Stimulated activated CD4-positive, alpha-beta T cell treated with anti-CD3 and anti-CD28 coated beads, Interleukin-12 subunit alpha, Interleukin-12 subunit beta, amount 100 ng/mL, for 48 hours (primary cell): ENCODE measurements at places on chromosomes 7 and 10.
A peak's percentile ranks its signal among the peaks of the same experiment; 100 is the strongest.

- DNase-seq = no peak
Measured at GRCh38 chr7:93937818-93938217, 16.3 kb downstream of the GNG11 start.

GRCh38 chr7:3404501-3404900 is 103.4 kb downstream of the SDK1 start:
- no peak for DNase-seq

- no peak for DNase-seq
Measured at GRCh38 chr10:5168897-5169420, 16.0 kb downstream of the AKR1C8 start.

- DNase-seq = no peak
Measured at GRCh38 chr7:55499591-55499990, 72.7 kb downstream of the VOPP1 start.

DNA sequence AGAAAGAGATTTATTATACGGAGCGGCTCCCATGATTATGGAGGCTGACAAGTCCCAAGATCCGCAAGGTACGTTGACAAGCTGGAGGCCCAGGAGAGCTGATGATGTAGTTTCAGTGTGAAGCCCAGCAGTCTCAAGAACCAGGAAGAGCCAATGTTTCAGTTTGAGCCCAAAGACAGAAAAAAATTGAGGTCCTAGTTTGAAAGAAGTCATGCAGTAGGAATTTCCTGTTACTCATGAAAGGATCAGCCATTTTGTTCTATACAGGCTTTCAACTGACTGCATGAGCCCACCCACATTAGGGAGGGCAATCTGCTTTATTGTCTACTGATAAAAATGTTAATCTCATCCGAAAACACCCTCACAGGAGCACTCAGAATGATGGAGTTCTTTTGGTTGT is 51.5 kb downstream of the CCDC71L start:
- no peak for DNase-seq

- no peak for DNase-seq
Measured at GRCh38 chr10:34252111-34252510, 563.0 kb downstream of the PARD3 start.

GRCh38 chr7:55154096-55154495 is 135.3 kb downstream of the EGFR start:
- DNase-seq = no peak

DNA sequence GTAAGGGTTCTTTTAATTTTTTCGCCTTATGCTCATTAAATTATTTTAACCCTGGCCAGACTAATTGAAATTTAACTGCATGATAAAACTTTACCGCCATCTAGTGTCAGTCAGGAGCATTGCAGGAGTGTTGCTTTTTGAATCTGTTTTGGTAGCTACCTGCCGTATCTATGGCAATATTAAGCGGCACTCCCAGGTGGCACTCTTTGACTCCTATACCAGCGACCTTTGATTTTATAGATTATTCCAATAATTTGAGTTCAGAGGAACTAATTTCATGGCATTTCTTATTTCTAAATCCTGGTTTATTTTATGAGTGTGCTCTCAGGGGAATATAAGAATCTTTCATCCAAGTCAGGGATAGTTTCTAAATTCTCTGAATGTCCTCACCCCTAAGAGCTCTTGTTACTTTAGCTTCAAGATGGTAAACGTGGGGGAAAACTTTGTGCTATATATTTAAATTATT is 198.9 kb downstream of the REEP3 start:
- DNase-seq = no peak

DNA sequence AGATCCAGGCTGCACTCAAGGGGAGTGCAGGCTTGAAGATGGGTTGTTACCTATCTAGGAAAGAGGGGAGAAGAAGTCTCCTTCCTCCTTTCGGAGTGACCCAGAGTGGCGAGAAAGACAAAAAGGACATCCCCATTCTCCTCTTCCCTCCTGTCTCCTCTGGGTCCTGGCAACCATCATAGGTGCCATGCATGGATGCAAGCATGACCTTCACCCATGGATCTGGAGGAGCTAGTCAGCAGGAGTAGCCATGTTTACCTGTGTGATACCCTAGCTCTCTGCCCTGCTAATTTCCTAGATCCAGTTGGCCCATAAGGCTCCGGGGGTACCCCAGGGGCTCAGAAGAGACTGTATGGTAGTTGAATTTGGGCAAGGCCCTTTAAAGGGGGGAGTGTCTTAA is 17.2 kb upstream of the CROT start:
- DNase-seq = no peak

DNA sequence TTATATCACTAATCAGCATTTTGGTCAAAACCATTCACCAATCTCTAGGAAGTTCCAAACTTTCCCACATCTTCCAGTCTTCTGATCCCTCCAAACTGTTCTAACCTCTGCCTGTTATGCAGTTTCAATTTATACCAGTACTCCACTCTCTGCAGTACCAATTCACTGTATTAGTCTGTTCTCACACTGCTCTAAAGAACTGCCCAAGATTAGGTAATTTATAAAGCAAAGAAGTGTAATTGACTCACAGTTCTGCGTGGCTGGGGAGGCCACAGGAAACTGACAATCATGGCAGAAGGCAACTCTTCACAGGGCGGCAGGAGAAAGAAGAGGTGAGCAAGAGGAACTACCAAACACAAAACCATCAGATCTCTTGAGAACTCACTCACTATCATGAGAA is 374.9 kb downstream of the SORCS1 start:
- DNase-seq = no peak

DNA sequence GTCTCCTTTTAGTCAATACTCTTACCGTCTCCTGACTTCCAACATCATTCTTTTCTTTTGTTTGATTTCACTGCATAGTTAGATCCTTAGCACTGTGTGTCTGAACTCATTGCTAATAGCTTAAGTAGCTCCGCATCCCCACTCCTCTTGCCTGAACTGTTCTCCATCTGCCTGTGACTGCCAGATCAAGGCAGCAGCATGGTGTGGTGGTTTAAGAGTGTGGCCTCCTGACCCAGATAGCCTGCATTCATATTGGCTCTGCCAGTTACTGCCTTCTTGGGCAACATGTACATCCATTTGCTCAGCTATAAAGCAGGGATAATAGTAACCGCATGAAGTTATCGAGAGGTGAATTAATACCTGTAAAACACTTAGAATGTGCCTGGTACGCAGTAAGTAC is 50.8 kb downstream of the SUFU start:
- DNase-seq = no peak

GRCh38 chr7:150784954-150785353 is 15.2 kb downstream of the TMEM176B start:
- no peak for DNase-seq

- DNase-seq = no peak
Measured at GRCh38 chr7:37107047-37107750, 341.5 kb downstream of the ELMO1 start.

DNA sequence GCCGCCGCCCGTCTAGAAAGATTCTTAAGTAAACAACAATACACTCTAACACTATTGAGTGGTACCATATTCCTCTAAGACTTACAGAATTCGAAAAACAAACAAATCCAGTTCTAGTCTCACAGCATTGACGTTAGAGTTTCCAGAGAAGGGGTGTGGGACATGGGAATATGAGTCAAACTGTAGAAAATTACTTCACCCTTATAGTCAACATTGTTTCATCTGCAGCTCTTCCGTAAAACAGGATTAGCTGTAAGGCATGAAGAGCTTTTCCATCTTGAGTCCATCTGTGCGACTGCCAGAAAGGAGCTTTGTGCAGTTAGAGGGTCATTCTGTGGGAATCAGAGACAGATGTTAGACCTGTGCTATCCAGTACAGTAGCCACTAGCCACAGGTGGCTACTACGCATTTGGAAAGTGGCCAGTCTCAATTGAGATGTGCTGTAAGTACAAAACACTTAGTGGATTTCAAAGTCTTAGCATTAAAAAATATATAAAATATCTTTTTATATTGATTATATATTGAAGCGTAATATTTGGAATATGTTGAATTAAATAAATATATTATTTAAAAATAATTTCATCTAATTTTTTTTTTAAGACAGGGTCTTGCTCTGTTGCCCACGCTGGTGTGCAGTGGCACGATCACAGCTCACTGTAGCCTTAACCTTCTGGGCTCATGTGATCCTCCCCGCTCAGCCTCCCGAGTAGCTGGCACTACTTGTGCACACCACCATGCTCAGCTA is 79.8 kb upstream of the MPP7 start:
- no peak for DNase-seq

- DNase-seq = no peak
Measured at GRCh38 chr10:90968328-90969081, 47.6 kb upstream of the ANKRD1 start.

- DNase-seq = no peak
Measured at GRCh38 chr7:68107968-68108367, 1111.3 kb downstream of the TYW1 start.

DNA sequence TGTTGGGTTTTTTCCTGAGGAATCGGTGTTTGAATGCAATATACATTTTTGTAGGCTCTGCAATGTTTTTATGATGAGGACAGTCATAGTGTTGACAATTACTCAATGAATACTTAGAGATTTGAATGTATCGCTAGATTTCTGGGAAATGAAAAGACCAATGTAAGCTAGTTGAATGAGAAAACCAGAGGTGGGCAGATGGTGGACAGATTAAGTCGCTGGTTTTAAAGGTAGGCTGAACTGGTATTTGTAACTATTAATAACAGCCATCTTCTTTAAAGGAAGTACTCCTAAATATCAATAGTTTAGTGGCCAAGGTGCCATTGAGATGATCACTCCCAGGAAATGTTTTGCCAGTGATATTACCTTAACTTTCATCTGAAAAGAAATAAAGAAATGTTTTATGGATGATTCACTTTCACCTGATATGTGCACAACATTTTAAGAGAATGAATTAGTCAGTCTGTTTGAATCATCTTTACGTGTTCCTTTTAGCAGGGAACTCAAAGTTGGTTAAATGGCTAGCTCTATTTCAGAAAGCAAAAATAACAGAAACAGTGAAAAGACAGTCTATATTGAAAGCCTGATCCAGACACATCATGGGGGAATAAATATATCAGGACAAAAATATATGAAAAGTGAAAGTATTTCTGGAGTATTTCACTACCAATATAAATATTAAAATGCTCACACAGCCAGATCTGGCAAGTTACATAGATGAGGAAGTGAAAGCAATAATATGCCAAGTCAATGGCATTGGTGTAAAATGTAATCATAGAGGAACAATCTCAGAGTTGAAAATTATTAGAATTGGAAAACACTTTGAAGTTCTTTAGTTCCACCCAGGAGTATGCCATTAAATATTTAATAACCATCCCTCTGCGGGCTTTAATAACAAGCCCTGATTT is 20.7 kb downstream of the MET start:
- DNase-seq = no peak

DNA sequence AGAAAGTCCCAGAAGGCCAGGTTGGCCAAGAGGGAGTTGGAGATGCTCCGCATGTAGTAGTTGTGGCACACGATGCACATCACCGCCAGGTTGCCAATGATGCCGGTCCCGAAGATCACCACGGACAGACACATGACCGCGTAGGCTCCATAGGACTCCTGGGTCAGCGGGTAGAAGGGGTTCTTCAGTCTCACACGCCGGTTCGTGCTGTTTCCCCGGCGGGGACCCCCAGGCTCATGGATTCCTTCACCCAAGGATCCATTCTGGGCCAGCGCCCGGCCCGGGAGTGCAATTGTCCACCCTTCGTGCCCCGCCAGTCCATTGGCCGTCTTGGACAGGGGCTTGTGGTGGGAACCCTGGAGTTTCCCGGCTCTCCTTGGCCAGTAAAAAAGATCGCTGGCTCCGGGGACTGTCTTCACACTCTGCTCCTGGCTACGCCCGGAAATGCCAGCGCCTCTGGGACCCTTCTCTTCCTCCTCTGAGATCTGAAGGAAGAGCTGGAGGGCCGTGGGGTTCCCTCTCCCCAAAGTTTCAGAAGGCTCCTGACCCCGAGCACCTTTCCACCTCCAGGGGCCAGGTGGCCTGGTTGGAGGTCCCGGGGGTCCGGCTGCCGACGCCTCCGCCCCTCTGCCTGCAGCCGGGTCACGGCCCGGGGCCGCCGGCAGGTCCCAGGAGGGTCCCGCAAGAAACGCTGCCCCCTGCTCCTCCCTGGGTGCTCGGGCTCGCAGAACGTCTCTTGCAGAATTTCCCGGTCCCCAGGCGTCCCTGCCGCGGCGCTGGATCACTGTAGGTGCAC is 1.3 kb downstream of the GPR37 start:
- no peak for DNase-seq

GRCh38 chr10:69179089-69179742 is 818 bp upstream of the SUPV3L1 start:
- no peak for DNase-seq

GRCh38 chr10:11242443-11243387 is 225.0 kb downstream of the CELF2 start:
- DNase-seq = no peak

DNA sequence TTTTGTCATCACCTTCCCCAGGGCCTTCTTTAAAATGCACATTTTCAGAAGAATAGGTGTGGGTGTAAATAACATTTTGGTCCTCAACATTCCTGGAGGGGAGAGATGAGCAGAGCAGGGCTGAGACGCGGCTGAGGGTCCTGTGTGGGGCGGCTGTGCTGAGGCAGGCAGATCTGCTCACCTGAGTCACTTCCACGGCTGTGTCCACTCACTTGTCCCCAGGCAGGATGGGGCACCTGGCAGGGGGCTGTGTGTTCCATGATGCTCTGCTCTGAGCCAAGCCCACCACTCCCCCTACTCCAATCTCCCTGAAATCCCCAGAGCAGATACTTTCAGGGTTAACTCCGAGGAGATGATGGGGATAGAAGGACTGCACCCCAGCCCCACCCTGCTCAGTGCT is 93.8 kb downstream of the GLRX3 start:
- DNase-seq = no peak

- DNase-seq = no peak
Measured at GRCh38 chr7:153385502-153385901, 626.0 kb downstream of the ACTR3B start.

GRCh38 chr10:43177595-43177994 is 39.4 kb downstream of the CSGALNACT2 start:
- no peak for DNase-seq

DNA sequence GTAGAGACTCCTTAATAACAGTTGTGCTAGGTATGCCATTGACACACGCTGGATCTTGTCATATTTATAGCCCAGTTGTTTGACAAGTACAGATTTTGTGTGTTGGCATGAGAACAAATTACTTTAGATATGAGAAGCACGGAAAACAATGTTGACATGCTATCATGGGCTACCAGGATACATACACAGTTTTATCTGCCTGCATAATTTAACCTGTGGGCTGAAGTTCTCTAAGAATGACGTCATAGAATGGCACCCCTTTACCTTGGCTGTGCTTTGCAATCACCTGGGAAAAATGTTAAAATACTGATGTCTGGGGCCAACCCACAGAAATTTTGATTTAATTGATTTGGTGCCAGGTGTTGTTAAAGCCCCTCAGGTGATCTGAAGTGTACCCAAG is 2.8 kb downstream of the PLA2G12B start:
- DNase-seq = no peak

GRCh38 chr10:14684354-14684753 is 90.3 kb downstream of the FAM107B start:
- DNase-seq = no peak

DNA sequence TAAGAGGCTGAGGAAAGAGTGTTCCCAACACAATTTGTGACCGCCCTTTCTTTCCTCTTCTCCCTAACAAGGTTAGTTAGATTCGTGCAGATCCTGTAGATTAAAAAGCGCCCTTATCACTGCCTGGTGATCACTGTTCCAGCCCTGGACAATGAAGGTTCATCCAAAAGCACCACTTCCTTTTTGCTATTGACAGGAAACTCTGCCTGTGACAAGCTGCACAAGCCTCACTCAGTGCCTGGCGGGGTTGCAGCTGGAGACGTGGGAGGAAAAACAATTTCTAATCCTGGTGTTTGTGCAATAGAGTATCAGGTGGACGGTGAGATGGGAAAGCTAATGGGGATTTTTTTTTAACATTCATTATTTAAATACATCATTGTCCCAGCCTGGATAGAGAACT is 105.9 kb upstream of the CAV2 start:
- no peak for DNase-seq

- peak; percentile 19 for DNase-seq
Measured at GRCh38 chr7:157501581-157501980, 164.8 kb downstream of the DNAJB6 start.
